Fibroblast of lung (primary cell): ENCODE measurements at places on chromosomes 3 and 15. TPM values are rescaled to one million over a fixed set of nuclear protein-coding genes. Genes with fewer than 3 reads are reported as not detected.

Gene WDR93
- under 0.01 and 0.17 TPM in 2 replicates for total RNA-seq

Gene CLDN18
- total RNA-seq, result not detected in 2 replicates

Gene PLA2G4E
- not detected in 2 replicates for total RNA-seq

Gene COL6A5
- total RNA-seq, result under 0.01 and 0.66 TPM in 2 replicates

Gene UBAP1L
- total RNA-seq, result 0.99 and 1.0 TPM in 2 replicates

Gene GP5
- under 0.01 and 0.17 TPM in 2 replicates for total RNA-seq

Gene ARRDC4
- total RNA-seq, result 24.7 and 39.8 TPM in 2 replicates

GRCh38 chr3:187706971-187707370 lies 4.6 kb upstream of the RTP2 start:
- no peak for DNase-seq

DNA sequence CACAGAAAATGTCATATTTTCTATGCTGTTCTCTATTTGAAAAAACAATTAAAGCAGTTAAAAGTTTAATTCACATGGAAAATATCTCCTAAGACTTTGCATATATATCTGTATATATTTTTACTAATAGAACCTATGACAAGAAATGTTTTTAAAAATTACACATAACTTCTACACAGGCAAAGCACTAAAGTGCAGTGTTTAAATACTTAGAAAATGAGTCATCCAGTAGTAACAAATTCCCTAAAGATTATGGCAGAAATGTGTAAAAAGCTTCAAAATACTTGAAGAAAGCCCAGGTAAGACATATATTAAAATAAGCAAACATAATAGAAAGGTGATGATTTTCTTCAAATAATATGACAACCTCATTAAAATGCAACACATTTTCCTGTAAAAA lies 236.6 kb downstream of the TBC1D5 start:
- peak; percentile 22 for DNase-seq

- DNase-seq, result no peak
These were observed 17.8 kb downstream of the CRTC3 start for GRCh38 chr15:90547540-90547939.

DNA sequence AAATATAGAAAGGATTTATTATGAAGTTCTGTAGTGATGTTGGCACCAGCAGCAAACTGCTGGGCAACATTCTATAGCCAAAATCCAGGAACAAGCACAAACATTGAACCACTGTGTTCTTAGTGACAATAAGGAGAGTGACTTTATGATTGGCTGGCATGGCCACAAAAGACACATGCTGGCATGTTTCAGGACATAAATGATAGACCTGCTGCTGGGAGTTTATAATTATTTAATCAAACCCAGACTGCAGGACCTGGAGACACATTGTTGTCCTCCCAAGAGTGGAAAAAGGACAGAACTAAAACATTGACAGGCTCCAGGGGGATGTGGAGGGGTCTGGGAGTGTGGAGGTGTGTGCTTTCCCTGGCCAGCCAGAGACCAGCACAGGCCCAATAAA lies 255.3 kb upstream of the LRTM1 start:
- no peak for DNase-seq

DNA sequence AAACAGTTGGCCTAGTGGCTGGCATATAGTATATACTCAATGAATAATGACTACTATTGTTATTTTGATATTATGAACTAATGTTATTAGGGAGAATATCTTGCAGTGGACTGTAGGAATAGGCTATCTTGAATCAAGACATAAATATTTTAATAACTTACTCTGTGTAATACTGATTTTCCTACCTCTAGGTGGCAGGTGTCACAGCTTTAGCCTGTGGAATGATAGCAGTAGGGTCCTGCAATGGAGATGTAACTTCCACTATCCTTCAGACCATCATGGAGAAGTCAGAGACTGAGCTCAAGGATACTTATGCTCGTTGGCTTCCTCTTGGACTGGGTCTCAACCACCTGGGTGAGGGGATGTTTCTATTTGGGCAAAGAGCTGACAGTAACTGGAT lies 6.5 kb downstream of the PSMD2 start:
- DNase-seq, result peak; percentile 29

- no peak for DNase-seq
These were observed 33.2 kb downstream of the ZNF654 start for GRCh38 chr3:88092270-88092669.

DNA sequence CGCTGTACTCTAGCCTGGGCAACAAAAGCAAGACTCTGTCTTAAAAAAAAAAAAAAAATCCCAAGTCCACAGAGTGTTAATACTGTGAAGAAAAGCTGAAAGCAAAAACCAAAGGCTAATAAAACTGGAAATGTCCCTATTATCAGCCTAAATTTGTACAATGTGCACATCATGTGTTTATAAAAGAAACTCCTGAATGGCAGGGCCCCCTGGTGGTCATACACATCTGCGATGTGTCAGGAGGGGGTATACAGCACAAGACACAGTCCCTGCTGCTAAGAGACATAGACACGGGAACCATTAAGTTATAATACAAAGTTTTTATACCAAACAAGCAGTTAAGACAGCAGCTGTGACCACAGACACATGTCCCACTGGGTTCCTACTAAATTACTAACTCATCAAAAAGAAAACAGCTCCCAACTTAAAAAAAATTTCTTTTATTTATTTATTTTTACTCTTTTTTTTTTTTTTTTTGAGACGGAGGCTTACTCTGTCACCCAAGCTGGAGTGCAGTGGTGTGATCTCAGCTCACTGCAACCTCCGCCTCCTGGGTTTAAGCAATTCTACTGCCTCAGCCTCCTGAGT lies 31.0 kb downstream of the IDH2 start:
- peak; percentile 76 for DNase-seq

- no peak for DNase-seq
These were observed 678 bp upstream of the TFG start for GRCh38 chr3:100708644-100708988.

- no peak for DNase-seq
These were observed 41.7 kb downstream of the SOX2 start for GRCh38 chr3:181753391-181753790.

DNA sequence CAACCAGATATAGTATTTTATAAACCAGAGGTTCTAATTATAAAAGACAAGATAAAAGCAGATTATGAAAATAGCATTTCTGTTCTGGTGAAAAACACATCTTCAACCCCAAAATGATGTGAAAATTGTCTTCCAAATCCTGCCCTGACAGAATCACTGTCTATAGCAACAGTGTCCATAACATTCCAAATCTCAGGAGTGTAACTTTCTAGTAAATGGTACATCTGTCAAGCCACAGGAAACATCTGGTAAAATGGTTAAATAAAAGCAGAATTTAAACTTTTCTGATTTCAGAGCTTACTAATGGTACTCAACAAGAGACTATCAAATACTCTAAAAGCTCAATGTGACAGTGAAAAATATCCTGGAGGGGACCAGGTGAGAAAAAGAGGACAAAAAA lies 60.5 kb downstream of the VGLL4 start:
- no peak for DNase-seq

DNA sequence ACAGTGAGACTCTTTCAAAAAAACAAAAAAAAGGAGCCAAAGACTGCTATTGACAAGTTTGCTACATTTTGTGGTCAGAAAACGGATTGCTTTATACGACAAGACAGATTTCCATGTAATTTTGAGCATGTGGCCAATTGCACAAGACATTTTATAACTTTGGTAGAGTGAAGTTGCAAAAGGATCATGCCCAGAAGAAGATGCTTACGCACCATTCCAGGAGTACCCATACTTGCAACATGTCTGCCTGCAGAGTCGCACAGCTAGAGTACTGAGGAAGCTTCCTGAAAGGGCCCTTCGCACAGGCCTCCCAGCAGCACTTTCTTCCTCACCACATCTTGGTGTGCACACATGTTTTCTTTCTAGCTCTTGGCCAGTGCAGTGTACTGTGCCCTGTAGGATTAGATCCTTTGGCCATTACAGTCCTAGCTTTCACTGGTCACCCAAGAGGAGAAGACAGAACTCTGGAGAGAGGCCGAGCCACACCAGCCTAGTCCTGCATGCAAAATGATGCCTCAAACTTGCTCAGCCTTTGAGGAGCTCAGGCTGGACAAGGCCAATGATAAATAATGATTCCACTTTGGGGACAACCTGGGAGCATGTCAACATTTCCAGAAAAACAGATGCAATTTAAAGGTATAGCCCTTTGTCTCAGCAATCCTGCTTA lies 11.7 kb downstream of the CHDH start:
- no peak for DNase-seq

DNA sequence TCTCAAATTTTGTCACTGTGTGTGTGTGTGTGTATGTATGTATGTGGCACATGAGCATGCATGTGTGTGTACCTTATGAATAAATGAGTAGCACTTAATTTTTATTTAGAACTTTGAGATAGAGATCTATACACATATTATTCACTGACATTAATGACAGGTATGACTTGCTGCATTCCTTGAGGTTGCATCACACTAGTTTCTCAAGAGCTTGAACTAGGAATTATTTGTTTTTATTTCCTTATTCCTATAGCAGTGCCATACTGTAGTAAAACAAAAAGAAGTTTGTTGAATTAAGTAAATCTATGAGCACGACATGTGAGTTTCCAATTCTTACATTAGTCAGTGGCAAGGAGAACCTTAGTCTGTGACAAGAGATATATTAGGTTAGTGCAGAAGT lies 943.9 kb downstream of the ROBO1 start:
- peak; percentile 70 for DNase-seq

GRCh38 chr15:62545467-62546227 lies 380.6 kb upstream of the C2CD4B start:
- peak; percentile 47 for DNase-seq

DNA sequence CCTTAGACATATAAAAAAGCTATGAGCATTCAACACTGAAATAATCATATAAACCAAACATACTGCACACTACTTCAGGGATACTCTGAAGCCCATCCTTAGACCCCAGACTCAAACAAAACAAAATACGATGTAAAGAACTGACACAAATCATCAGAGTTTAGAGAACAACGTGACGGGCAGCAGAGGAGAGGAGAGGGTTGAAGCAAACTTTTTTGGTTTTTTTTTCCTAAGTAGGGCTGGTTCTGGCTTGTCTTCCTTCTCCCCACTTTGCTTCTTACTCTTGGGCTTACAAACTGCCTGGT lies 34.7 kb downstream of the GAP43 start:
- DNase-seq, result no peak

GRCh38 chr15:47398594-47398993 lies 318.7 kb upstream of the SEMA6D start:
- DNase-seq, result no peak

GRCh38 chr3:173826416-173826815 lies 428.9 kb downstream of the NLGN1 start:
- DNase-seq, result peak; percentile 40

- DNase-seq, result peak; percentile 49
These were observed 543.4 kb downstream of the GBE1 start for GRCh38 chr3:81218023-81218422.

GRCh38 chr3:12841970-12842328 lies 584 bp upstream of the RPL32 start:
- DNase-seq, result no peak

GRCh38 chr3:47989981-47990440 lies 26.2 kb downstream of the MAP4 start:
- DNase-seq, result peak; percentile 92

GRCh38 chr15:73605759-73606436 lies 27.3 kb downstream of the NPTN start:
- no peak for DNase-seq

DNA sequence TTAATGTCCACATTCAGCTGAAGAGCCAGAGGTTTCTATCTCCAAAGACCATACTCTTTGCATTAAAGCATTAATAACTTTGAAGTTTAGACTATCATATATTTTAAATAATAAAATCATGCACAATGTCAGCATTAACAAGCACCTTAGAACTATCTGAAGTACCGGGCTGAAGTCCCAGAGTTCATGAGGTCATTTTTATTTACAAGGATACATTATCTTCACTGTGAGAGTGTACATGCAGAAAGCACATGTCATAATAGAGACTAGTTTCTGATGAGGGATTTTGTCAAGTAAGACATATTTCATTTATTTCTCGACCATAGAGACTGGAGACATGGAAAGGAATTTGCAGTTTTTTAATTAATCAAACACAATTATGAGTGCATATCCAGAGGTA lies 52.4 kb upstream of the SI start:
- no peak for DNase-seq

DNA sequence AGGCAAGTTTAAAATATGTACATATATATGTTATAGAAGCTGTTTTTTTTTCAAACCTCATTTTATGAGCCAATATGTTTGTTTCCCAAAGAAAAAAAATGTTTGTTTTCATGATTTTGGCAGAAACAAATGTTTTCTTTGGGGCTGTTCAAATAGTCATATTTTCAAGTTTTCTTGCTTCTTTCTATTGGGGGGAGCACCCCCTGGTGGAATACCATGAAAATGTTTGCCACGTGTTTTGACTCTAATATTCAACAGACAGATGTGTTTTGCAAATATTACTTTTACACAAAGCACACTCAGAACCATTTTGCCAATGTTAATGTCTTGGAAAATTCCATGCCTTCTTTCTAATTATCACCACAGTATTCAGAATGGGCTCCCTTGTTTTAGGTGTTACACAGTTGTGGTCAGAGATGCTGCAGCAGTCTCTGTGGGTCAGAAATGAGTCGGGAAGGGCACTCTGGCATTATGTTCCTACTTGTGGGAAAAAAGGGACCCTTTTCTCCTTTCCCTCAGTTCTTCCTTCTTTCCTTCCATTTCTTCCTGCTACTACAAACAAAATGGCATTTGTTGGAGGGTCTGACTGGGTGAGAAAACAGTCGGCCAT lies 817.0 kb downstream of the TUSC7 start:
- peak; percentile 64 for DNase-seq

- DNase-seq, result peak; percentile 72
These were observed 5.3 kb downstream of the CLK3 start for GRCh38 chr15:74620636-74621545.

DNA sequence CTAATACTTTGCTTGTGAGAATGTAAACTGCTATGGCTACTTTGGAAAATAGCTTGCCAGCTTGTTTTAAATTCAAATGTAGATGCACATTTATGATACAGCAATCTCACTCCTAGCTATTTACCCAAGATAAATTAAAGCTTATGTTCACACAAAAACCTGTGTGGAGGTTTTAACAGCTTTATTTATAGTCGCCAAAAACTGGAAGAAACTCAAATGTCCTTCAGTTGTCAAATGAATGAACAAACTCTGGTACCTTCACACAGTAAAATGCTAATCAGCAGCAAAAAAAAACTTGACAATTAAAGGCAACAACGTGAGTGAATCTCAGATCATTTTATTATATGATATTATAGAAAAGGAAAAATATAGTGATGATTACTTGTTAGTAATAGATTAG lies 248.6 kb upstream of the NECTIN3 start:
- DNase-seq, result no peak

GRCh38 chr3:194257916-194258668 lies 93.0 kb downstream of the CPN2 start:
- no peak for DNase-seq
